CD8-positive, alpha-beta memory T cell (primary cell): ENCODE measurements at places on chromosomes 11 and 22. TPM values are rescaled to one million over a fixed set of nuclear protein-coding genes. Genes with fewer than 3 reads are reported as not detected.
A peak's percentile ranks its signal among the peaks of the same experiment; 100 is the strongest.

- H3K4me3 ChIP-seq = no peak overlapping the region
- H3K4me1 ChIP-seq = no peaks in the 10 kb centered on the region
- no peak overlapping the region for H3K27ac ChIP-seq
- no peak for DNase-seq
- H3K36me3 ChIP-seq = no peaks in the 10 kb centered on the region
These were observed 200.9 kb downstream of the AASDHPPT start for GRCh38 chr11:106278391-106278790.

The STK33 gene
- total RNA-seq = 3.4 TPM

DNA sequence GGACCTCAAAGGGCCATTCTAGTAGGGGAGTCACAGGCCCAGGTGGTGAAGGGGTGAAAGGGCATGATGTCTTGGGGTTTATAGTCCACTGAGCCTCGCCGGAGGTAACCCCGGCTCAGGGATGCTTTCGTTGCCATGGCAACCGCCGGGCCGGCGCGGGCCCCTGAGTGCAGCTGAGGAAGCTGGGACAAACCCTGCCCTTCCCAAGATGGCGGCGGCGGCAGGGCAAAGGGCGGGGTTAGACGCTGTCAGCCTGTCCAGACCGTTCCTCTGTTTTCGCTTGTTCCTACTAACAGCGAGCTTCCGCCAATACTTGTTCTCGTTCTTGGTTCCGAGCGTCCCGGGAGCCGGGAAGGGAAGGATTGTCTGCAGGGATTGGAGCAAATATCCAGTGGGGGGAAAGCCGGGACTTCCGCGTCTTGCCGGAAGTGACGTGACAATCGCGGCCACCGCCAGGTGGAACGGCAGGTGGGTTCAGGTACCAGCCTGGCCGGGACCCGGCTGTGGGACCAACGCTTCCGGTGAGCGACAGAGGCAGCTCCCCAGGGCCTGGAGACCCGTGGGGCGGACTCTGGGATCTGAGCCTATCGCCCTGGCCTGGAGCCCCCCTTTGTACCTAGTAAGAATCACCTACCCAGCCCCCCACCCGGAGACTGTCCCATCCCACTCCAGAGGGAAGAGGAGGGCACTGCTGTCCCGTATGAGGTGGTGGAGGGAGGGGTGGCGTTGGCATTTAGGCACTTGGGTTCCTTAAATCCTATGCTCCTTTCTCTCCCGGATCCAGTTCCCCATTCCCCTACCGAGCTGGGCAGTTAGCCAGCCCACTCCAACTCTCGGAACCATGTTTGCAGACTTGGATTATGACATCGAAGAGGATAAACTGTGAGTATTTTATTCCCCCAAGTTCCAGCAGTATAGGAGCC, at the start of gene PICK1:
Gene PICK1, plus strand, starts transcription at position 436 of the 923 bp plus-strand sequence. Its CDS starts 406 bp downstream, at position 842.
- H3K27me3 ChIP-seq = no peaks in the 10 kb centered on the region
- H3K4me1 ChIP-seq = peaks cover 20% of the 10 kb centered on the region
- peak; percentile 91 for DNase-seq
- H3K4me3 ChIP-seq = peak within 1 kb of the TSS; percentile 97
- H3K36me3 ChIP-seq = no peaks in the 10 kb centered on the region

DNA sequence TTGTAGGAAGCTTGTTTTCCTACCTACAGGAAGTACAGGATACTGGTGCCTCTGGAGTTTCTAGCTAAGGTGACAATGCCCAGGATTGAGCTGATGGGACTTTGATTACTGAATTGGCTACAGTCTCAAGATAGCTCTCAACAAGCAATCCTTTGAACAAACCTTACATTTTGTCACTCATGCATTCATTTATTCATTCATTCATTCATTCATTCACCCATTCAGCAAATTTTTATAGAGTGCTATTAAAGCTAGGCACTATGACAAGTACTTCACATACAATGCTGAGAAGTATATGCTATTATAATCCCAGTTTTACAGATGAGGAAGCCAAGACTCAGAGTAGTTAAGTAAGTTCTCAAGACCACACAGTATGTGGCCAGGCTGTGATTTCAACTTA, 103.1 kb upstream of the MTMR2 start:
- no peaks in the 10 kb centered on the region for H3K27me3 ChIP-seq
- H3K4me3 ChIP-seq = no peak overlapping the region
- H3K4me1 ChIP-seq = peaks cover 11% of the 10 kb centered on the region
- H3K36me3 ChIP-seq = no peaks in the 10 kb centered on the region
- DNase-seq = no peak

DNA sequence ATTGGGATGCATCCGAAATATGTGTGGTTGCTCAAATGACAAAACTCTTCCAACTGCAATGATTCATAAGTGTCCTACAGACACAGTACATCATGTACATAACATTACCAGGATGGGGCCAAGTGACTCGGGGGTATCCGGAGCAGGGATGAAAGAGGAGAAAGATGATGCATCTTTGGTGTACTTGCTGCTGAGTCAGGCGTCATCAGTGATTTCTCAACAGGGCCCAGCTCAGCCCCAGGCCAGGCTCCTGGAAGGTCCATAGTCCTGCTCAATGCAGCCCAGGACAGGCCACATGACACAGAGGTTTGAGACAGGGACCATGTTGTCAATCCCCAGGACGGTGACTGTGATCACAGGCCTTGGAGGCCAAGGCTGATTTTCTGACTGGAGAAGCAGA, 59.3 kb downstream of the GGTLC2 start:
- no peaks in the 10 kb centered on the region for H3K27me3 ChIP-seq
- no peak overlapping the region for H3K27ac ChIP-seq
- H3K4me1 ChIP-seq = no peaks in the 10 kb centered on the region
- no peaks in the 10 kb centered on the region for H3K36me3 ChIP-seq

DNA sequence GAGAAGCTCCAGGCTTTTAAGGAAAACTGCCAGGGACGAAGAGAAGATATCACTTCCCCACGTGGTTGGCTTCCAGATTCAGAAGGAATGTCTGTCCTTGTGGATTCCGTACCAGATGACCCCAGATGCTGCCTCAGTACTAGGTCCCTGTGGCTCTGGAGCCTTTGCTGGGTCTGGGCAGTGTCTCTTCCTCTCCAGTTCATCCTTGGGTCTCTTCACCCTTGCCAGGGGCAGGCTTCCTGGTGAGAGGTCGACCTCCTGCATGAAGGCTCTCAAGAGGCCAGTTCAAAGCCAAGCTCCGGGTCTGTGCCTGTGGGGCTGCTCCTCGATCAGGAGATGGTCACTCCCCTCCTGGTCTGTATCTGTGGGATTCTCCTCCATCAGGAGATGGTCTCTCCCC, 74.7 kb upstream of the B3GAT1 start:
- no peaks in the 10 kb centered on the region for H3K27me3 ChIP-seq
- no peaks in the 10 kb centered on the region for H3K36me3 ChIP-seq
- H3K4me3 ChIP-seq = no peak overlapping the region
- H3K4me1 ChIP-seq = no peaks in the 10 kb centered on the region

- H3K27ac ChIP-seq = no peak overlapping the region
- no peaks in the 10 kb centered on the region for H3K27me3 ChIP-seq
- no peak overlapping the region for H3K4me3 ChIP-seq
- no peaks in the 10 kb centered on the region for H3K4me1 ChIP-seq
- no peaks in the 10 kb centered on the region for H3K36me3 ChIP-seq
- DNase-seq = no peak
These were observed 69.2 kb upstream of the OR9G4 start for GRCh38 chr11:56817661-56818060.

The CCDC15 gene
- 3.7 TPM for total RNA-seq

- peaks cover 54% of the 10 kb centered on the region for H3K4me1 ChIP-seq
- H3K4me3 ChIP-seq = no peak overlapping the region
- DNase-seq = peak; percentile 11
- no peaks in the 10 kb centered on the region for H3K36me3 ChIP-seq
These were observed 108.9 kb downstream of the CD44 start for GRCh38 chr11:35247863-35248262.

DNA sequence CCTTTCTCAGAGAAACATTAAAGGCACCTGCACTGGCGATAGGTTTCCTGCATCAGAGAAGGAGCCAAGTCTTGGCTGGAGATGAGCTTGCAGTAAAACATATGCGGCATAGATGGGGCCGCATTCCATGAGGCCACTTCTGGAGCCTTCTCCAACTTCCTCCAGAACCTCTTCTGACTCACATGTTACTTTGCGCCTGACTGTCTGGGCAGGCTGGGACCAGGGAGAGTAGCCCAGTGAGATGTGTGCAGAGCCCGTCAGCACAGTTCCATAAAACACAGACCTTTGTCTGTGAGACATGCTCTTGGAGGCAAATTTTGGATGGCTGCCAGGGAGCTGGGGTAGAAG, 55.4 kb upstream of the BID start:
- DNase-seq = no peak
- H3K27me3 ChIP-seq = no peaks in the 10 kb centered on the region
- no peaks in the 10 kb centered on the region for H3K36me3 ChIP-seq
- H3K27ac ChIP-seq = no peak overlapping the region
- H3K4me3 ChIP-seq = no peak overlapping the region
